Fibroblast of gingiva (primary cell): ENCODE measurements at places on chromosomes 3 and 15.

GRCh38 chr3:113105966-113106660 is 105.2 kb upstream of the BOC start:
- no peak for DNase-seq

DNA sequence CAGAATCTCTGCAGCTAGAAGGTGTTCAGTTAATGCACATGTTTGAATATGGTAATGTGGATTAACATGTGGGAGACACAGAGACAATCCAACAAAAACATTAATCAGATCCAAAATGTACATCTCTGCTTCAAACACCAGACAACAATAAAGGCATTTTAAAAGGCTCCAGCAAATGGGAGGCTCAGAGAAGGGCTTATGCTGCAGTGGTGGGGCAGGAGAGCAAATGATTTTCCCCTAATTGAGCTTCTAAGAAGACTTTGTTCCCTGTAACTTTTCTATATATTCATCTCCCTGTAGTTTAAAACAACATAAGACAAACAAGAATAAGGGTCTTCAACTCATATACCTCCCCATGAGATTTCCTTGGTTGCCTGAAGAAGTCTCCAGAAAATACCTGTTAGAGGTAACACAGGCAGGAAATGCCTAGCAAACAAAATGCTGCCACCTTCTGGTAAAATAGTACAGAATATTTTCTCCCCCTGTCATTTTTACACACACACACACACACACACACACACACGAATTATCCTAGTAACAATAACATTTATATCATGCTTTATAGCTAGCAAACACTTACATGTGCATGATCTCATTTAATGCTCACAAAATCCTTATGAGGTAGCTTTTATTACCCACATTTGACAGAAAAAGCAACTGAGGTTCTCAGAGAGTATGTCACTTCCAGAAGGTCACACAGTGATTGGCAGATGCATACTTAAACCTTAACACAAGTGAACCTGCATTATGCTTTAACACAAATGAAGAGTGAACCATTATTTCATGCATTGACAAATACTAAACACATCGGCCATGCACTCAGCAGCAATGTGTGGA is 123.4 kb upstream of the MB21D2 start:
- DNase-seq, result peak; percentile 35

GRCh38 chr3:87949189-87949878 is 109.5 kb downstream of the CGGBP1 start:
- DNase-seq, result no peak

GRCh38 chr3:53820084-53820483 is 26.1 kb downstream of the CHDH start:
- no peak for DNase-seq

- DNase-seq, result no peak
Observed at GRCh38 chr15:65377976-65378366, at the start of gene IGDCC3. Gene IGDCC3 (minus strand): TSS chr15:65378002. CDS start chr15:65377788, 214 bp downstream.

- peak; percentile 58 for DNase-seq
Observed at GRCh38 chr3:143171141-143171980, 51.8 kb downstream of the CHST2 start.

- no peak for DNase-seq
Observed at GRCh38 chr15:74422265-74422651, 11.5 kb downstream of the SEMA7A start.

DNA sequence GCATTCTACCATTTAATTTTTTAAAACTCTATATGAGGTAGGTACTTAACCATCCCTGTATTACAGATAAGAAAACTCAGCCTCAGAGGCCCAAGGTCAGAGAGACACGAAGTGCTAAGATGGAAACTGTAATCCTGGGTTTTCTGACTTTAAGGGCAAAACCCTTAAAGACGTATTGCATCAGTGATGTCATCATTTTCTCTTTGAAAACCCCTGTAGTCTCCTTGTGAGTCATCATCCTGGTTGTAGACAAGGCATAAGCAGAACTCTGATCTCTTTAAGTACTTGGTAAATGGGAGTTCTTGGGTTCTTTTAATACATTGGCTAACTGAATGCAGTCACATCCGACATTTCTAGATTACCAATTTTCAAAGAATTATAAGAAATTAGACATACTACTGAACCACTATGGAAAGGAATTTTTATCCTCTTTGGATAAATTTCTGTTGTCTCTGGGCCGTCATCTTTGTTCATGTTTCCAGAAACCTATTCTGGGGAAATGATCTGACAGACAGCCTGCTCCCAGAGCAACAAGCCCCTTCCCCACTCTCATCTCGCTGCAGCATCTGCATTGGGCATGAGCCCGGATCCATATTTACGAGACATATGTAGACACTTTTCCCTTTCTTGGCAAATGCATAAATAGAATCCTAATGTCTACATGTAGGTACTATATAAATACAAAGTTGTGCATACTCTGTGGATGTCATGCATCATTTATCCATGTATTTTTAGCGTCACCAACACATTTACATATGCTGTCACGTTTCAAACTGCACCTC is 48.7 kb upstream of the MDFIC2 start:
- DNase-seq, result no peak

DNA sequence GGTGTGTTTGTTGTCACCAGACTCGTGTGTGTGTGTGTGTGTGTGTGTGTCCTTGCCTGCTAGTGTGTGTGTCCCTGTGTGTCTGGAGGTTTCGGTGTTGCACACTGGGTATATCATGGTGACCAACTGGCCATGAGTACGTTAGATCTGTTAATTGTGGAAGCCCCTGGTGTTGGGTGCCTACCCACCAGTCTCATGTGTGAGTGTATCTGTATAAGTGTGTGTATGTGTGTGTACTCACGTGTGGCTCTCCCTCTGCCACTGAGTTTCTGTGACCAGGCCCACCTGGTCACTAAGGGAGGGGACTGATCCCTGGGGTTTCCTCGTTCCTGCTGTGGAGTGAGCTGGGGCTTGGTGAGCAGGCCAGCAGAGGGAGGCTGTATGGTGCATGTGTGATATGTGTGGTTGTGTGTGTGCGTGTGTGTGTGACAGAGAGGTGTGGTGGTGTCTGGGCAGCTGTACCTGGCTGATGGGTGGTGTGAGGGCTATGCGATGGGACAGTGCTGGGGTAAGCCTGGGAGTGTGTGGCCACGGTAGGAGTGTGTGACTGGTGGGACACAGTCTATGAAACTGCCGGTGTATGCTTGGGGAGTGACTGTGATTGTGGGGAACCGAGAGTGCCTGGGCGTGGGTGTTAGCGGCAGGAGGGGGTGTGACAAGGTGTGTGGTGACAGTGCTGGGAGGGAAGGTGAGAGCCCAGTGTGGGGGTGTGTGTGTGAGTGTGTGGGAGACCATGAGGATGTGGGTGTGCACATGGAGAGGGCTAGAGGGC is 1.8 kb downstream of the PRKCD start:
- DNase-seq, result no peak

- DNase-seq, result no peak
Observed at GRCh38 chr3:188233320-188233719, 79.4 kb downstream of the LPP start.

DNA sequence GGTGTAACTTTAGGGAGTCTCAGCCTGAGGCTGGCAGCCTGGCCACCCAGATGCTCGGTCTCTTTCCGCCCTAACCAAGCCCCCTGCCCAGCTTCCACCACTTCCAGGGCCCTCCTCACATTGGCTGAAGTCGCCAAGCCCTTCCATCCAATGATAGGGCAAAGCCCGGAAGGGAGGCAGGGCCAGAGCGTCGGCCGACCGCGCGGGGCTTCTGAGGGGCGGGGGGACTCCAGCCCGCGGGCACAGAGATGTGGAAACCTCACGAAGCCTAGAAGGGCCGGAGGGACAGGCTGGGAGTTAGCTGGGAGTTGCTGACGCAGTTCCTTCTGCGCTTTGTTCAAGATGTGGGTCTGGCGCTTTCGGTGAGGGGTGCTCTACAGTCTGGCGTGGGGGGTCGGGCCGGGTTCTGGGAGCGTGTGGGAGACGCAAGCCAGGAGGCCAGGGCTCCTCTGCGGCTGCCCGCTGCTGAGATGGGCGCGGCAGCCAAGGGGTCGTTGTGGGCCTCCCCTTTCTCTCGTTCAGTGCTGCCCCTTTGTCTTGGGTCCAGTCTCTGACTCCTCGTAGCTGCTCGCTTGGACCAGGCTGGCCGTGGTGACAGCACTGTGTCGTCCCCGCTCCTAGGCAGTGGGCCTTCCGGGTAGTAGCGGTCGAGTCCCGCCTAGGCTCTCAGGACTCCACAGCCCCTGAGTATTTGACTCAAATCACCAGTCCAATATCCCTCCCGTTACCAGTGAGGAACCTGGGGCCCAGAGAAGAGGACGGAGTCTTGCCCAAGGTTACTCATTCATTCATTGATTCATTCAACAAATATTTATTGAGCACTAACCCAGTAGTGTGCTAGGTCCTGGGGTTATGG is at the start of gene ZNF660:
Gene ZNF660, plus strand, starts transcription at position 319 of the 856 bp plus-strand sequence. CDS start 9,230 bp downstream, outside the sequence.
- peak; percentile 65 for DNase-seq

DNA sequence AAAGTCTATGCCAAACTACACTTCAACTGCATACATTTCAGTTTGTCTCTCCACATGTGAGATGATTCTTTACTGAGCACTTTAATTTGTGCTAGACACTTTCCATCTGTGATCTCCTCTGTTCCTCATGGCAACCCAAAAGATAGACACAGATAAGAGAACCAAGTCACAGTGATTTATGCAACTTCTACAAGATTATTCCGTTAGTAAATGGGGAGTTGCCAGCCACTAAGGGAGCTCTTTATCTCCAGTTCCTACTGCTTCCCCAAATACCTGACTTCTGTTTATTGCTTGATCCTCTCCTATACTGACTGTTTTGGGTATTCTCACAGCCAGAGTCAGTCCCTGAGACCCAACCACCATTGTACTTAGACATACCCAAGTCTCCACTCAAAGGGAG is 24.1 kb upstream of the AKAP13 start:
- DNase-seq, result no peak

GRCh38 chr3:124250053-124250452 is 258.1 kb upstream of the ROPN1 start:
- DNase-seq, result no peak

- DNase-seq, result peak; percentile 93
Observed at GRCh38 chr15:91942720-91943394, 89.3 kb downstream of the SLCO3A1 start.

DNA sequence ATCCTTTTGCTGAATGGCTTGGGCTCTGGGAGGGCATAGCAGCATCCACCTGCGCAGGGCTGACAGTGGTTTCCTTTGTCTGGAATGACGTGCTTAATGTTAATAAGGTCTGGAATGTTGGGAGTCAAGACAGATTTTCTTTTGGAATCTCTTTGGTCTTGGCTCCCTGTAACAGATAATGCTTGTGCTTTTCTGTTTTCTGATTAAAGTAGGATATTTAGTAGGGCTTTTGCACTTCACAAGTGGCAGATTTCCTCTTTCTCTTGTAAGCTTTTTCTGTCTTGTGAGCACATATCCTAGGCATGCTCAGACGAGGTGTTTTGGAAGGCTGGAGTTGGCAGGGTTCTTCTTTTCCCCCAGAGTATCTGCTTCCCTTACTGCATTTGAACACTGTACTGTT is 189.6 kb downstream of the GHSR start:
- DNase-seq, result no peak

DNA sequence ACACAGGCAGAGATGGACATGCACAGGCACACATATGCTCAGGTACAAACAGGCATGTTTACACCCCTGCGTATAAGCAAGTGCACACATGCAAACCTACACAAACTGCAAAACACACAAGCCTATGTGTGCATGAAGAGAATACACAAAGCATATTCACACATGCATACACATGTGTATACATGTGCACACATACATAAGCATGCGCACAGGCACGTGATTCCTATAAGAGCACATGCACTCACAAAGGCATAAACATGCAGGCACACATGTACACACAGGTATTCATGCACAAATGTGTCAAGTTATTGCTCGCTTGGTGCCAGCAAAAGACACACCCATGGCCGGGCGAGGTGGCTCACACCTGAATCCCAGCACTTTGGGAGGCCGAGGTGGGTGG is 1.4 kb upstream of the GNAT1 start:
- no peak for DNase-seq

DNA sequence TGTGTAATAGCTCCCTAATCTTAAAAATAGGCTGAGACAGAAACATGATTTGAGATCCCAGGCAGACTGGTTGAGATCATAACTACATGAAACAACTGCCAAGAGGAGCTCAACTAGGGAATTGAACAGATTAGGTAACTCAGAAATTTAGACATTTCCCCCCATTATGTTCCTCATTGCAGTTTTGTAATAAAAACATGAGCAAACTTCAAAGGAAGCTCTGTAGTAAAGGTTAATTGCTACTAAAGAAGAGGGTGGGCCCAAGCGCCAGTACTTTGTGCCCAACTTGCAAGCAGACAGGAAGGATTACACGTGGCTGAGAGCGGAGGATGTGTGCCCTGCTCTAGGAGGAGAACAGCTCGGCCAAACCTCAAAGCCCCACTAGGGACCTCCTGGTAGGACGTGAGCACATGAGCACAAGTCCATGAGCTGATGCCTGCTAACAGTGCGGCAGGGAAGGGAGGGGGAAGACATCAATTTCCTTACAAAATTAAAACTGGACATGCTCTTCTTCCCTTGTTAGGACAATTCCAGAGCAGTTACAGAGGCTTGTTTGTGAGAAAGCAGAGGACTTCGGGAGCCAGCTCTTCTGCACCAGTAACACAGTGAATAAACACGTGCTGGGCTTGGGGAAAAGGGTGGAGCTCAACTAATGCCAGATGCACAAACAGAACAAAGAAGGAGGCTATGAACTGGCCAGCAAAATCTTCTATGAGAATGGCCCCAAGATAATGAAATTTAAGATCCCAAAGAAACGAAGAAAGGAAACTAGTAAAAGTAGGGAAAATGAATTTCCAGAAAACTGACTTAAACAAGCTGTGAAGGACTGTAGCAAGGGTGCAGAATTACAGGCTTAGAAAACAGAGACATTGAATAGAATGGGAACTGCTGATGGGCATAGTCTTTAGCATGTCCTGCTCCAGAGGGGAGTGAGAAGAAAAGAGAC is 275.5 kb downstream of the MECOM start:
- no peak for DNase-seq

GRCh38 chr15:29921130-29921601 is 98.9 kb upstream of the TJP1 start:
- no peak for DNase-seq

- DNase-seq, result no peak
Observed at GRCh38 chr3:139808201-139808600, 126.8 kb upstream of the CLSTN2 start.

DNA sequence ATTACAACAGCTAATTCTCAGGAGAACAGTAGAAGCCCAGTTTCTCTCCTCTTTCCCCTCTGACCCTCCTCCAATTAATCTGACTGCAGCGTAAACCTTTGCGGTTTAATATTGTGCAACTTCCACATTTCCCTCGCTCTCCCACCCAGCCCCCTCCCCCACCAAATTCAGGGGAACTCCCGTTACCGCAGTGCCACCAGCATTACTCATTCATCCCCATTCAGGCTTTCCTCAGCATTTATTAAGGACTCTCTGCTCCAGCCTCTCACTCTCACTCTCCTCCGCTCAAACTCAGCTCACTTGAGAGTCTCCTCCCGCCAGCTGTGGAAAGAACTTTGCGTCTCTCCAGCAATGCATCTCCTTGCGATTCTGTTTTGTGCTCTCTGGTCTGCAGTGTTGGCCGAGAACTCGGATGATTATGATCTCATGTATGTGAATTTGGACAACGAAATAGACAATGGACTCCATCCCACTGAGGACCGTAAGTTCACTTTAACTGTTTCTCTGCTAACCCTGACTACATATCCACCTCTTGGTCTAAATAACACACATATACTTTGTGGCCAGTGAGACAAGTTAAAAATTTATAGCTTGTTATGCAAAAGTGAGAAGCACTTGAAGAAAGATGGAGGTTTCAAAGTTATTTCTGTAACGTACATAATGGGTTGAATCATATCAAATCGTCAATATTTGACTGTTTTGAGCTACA is at the start of gene PTX3:
Gene PTX3, plus strand, starts transcription at position 268 of the 709 bp plus-strand sequence. Its CDS starts 84 bp downstream, at position 352.
- DNase-seq, result peak; percentile 96

- no peak for DNase-seq
Observed at GRCh38 chr3:72165317-72165716, 380.4 kb upstream of the PROK2 start.
